ENCODE measurements at places on chromosomes 13 and 19.

DNA sequence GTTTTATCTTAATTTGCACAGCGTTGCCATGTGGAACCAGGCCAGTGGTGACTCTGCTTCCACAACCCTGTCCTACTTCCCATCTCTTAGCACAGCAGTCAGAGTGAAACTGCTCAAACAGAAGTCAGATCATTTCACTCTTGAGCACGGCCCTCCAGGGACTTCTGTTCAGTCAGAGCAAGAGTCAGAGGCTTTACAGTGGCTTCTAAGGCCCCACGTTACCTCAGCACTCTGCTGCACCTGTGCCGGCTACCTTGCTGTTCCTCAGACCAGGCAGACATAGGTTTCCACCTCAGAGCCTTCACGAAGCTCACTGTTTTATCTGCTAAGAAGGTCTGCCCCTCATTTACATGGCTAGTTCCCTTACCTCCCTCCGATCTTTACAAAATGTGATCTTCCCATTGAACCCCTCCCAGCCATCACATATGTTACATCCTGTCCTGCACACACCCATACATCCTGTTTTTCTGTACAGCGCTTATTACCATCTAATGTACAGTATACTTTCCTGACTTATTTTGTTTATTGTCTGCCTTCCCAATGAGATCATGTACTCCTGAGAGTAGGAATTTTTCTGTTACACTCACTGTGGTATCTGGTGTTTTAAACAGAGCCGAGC is 41.6 kb downstream of the TM9SF2 start:
- no peak for DNase-seq

DNA sequence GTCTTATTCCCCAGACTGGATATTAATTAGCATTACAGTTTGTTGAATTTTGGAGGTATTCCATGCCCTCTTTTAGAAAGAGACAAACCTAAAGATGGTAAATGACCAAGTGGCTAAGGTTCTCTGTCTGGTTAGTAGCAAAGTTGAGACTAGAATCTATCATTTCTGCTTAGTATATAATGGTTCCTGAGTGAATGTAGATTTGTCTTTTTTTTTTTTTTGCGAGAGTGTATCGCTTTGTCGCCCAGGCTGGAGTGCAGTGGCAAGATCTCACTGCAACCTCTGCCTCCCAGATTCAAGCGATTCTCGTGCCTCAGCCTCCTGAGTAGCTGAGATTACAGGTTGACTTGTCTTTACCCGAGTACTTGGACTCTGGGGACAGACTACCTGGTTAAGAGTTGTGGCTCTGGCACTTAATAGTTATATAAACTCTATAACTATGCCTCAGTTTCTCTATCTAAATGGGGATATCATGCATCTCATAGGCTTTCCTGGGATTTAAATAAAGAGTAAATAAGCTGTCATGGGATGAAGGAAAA is 2.7 kb downstream of the NAA16 start:
- no peak for DNase-seq

DNA sequence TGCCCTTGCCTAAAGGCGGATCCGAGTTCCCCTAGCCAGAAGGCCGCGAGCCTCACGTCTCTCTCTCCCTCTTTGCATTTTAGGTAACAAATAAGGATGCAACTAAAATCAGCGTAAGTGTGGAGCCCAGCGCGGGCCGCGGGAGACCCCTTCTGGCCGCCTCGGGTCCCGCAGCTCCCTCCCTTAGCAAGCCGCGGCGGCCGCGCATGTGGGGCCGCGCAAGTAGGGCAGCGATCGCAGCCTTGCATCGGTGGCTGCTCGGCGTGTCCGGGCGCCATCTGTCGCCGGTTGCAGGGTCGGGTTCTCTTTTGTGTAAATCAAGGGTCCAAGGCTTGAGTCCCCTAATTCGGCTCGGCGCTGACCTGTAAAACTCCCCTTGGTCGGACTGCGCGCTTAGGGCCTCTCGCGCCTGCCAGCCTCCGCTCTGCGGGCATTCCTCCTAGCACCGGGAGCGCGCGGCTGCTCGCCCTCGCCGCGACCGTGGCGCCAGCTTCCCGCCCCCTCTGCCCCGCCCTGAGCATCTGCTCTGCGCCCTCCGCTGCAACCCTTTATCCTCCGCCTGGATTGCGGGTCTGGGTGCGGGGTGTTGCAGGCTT is 2.7 kb downstream of the VSTM2B start:
- peak; percentile 67 for DNase-seq

DNA sequence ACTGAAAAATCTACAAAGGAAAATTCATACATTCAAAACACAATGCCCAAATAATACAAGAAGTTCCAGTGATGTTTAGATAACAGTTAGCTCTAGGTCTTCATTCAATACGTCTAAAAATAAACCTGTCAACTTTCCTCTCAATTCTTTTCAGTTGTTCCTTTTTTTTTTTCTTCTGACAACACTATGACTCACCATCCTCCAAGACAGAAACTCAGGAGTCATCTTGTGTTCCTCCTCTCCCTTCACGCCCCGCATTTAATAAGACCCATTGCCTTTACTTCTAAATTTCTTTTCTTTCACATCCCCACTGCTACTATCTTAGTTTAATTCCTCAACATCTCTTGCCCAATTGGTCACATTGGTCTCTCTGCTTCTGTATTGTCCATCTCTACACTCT is 759.9 kb downstream of the GPC5 start:
- no peak for DNase-seq

GRCh38 chr13:100887729-100888151 is 213.1 kb upstream of the TMTC4 start:
- DNase-seq: no peak

- DNase-seq: peak; percentile 80
Measured at GRCh38 chr19:3366753-3367627, 607 bp downstream of the NFIC start.

- DNase-seq: no peak
Measured at GRCh38 chr13:74550039-74550438, 415.8 kb upstream of the KLF12 start.

- no peak for DNase-seq
Measured at GRCh38 chr19:51207747-51208146, 17.1 kb upstream of the CD33 start.

GRCh38 chr13:73073050-73073449 is 14.2 kb downstream of the KLF5 start:
- no peak for DNase-seq

DNA sequence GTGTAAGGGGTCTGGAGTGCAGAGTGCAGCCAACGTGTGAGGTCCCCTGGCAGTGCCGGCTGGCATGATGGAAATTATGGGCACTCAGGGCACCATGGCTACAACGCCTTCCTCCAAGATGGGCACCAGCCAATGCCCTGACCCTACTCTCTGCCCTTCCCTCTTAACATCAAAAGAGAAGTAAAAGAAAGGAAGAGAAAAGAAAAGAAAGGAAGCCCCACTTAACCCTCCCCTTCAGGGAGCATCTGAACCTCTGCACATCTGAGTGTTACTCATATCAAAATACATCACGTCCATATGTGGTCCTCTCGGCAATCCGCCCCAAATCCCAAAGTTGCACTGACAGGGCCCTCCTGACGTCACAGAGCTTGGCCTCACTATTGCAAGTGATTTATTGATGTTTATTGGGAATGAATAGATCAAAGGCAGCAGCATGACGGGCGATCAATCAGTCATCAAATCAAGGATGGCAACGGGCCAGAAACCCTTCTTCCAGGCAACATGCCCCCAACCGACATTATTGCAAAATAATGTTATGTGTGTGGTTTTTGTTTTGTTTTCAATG is 1.3 kb downstream of the TSHZ3 start:
- no peak for DNase-seq

GRCh38 chr13:46569456-46569855 is 16.5 kb downstream of the LRCH1 start:
- peak; percentile 77 for DNase-seq

GRCh38 chr13:35797991-35798390 is 321.5 kb upstream of the MAB21L1 start:
- no peak for DNase-seq

DNA sequence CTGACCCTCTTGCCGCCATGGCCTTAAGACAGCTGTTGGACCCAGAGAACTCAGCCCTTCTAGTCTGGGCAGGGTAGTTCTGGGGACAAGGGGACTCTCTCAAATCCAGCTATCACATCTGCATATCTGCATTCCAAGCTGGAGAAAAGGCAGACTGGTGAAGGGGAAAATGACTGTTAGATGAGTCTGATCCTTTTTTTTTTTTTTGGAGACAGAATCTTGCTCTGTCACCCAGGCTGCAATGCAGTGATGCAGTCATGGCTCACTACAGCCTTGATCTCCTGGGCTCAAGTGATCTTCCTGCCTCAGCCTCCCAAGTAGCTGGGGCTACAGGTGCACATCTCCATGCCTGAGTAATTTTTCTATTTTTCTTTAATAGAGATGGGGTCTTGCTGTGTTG is 114.3 kb downstream of the SIPA1L3 start:
- no peak for DNase-seq

DNA sequence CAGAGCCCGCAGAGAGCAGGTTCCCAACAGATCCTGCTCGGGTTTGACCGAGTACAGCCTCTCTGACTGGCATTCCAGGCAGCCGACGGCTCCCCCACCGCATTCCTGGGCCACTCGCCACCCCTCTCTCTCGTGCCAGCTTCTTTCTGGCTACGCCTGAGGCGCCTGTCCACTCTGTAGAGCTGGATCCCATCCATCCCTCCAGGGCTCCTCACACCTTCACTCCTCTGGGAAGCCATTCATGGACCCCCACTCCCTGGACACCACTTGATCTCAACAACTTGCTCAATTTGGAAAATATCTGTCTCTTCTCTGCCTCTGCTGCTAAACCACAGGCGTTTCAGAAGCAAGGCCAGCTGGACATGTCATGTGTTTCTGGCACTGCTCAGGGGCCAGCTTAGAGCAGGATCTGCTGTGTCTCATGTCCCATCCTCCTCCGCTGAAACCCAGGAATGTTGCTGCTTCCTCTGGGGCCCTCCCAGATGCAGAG is 30.6 kb upstream of the ATP1A3 start:
- DNase-seq: no peak

- DNase-seq: no peak
Measured at GRCh38 chr13:47892374-47892773, 108.7 kb downstream of the SUCLA2 start.

- DNase-seq: no peak
Measured at GRCh38 chr13:72514146-72514545, 213.3 kb downstream of the MZT1 start.

- no peak for DNase-seq
Measured at GRCh38 chr19:1775951-1776605, 22.8 kb downstream of the ONECUT3 start.

DNA sequence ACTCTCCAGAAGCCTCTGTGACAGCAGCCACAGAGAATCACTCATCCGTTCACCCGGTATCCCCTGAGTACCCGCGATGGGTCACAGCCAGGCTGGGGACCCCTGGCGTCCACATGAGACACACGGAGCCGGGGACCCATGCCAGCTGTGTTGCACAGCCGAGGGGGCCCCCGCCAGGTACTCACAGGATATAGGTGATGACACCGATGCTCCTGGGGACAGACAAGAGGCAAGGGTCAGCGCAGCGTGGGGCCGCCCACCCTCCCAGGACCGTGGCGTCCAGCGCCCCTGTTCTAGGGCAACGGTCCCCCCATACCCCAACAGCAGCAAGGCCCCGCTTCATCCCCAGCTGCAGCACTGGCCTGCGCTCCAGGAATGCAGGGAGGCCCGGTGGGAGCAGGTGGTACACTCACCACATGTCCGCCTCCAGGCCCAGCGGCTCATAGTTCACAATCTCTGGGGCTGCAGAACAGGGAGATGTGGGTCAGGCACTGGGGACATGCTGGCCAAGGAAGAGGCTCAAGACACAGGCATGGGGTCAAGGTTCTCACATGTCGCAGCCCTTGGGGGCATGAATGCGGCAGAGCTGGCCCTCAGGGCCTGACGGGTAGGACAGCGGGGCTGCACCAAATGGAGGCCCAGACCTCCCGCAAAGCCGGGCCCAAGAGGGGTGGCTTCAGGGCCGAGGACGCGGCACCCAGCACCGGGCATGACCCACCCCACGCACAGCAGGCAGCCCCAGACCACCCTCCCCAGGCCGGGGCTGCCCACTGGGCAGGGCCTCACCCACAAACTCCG is 7.2 kb downstream of the DAPK3 start:
- no peak for DNase-seq

DNA sequence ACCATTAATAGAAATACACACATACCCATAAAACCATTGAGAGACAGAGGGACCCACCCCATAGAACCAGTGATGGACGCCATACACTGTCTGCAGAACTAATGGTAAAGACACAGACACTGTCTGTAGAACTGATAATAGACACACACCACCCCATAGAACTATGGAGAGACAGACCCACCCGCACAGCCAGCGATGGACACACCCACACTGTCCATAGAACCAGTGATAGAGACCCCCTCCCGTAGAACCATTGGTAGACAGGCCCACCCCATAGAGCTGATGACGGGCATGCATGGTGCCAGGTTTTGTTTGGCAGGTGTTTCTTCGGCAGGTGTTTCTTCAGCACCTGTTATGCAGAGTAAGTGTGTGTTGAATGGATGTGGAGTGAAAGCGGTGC is 88.3 kb upstream of the TEX29 start:
- DNase-seq: no peak

DNA sequence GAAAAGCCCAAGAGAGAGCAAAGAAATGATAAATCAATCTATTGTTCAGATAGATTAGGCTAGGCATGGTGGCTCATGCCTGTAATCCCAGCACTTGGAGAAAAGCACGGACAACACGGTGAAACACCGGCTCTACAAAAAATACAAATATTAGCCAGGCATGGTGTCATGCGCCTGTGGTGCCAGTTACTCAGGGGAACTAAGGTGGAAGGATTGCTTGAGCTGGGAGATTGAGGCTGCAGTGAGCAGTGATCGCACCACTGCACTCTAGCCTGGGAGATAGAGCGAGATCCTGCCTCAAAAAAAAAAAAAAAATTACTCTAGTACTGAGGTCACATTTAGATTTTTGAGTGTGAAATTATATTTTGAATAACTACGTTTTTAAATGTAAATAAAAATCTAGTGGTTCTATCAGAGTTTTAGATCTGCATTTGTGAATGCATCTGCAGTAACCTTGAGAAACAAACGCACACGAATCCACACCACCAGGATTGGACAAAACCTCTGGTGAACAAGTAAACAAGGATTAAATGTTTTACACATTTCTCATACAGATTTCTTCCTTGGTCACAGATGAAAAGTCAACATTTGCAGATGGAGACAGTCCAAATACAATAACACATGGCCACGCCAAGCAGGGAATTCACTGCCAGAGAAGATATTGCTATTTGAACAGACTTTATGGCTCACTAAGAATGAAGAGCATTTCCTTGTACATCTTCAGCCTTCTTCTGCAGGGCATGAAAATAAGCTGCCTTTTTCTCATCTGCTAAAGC is 917.6 kb downstream of the PCDH9 start:
- no peak for DNase-seq

- no peak for DNase-seq
Measured at GRCh38 chr13:45331123-45331619, 9.8 kb downstream of the TPT1 start.

GRCh38 chr13:108195146-108195545 is 20.2 kb downstream of the LIG4 start:
- no peak for DNase-seq
